ENCODE measurements at places on chromosomes 5 and 9.

- DNase-seq: peak; percentile 79
Observed at GRCh38 chr9:126719618-126720031, 85.2 kb upstream of the ZBTB43 start.

GRCh38 chr5:150674341-150674821 lies 13.3 kb downstream of the MYOZ3 start:
- no peak for DNase-seq

GRCh38 chr5:9712911-9713310 lies 82.8 kb upstream of the TAS2R1 start:
- no peak for DNase-seq

GRCh38 chr9:130336885-130337284 lies 71.3 kb downstream of the HMCN2 start:
- no peak for DNase-seq
